ENCODE measurements at places on chromosomes 11 and 22.

DNA sequence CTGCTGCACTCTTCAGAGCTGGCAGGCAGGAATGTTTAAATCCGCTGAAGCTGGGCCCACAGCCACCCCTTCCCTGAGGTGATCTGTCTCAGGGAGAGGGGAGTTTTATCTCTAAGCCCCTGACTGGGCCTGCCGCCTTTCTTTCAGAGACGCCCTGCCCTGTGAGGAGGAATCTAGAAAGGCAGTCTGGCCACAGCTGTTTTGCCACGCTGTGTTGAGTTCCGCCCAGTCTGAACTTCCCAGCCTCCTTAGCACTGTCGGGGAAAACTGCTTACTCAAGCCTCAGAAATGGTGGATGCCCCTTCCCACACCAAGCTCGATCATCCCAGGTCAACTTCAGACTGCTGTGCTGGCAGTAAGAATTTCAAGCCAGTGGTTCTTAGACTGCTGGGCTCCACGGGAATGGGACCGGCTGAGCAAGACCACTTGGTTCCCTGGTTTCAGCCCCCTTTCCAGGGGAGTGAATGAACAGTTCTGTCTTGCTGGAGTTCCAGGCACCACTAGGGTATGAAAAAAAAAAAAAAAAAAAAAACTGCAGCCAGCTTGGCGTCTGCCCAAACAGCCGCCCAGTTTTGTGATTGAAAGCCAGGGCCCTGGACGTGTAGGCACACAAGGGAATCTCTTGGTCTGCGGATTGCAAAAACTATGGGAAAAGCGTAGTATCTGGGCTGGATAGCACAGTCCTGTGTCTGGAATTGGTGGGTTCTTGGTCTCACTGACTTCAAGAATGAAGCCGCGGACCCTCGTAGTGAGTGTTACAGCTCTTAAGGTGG lies 127.4 kb downstream of the SPON1 start:
- no peak for DNase-seq
- no peak overlapping the region for H3K4me3 ChIP-seq
- no peak overlapping the region for H3K27ac ChIP-seq
- H3K4me1 ChIP-seq, result no peaks in the 10 kb centered on the region
- H3K36me3 ChIP-seq, result no peaks in the 10 kb centered on the region

GRCh38 chr11:104442321-104442720 lies 278.4 kb upstream of the PDGFD start:
- no peaks in the 10 kb centered on the region for H3K27me3 ChIP-seq
- no peaks in the 10 kb centered on the region for H3K36me3 ChIP-seq
- no peaks in the 10 kb centered on the region for H3K4me1 ChIP-seq
- no peak overlapping the region for H3K27ac ChIP-seq

DNA sequence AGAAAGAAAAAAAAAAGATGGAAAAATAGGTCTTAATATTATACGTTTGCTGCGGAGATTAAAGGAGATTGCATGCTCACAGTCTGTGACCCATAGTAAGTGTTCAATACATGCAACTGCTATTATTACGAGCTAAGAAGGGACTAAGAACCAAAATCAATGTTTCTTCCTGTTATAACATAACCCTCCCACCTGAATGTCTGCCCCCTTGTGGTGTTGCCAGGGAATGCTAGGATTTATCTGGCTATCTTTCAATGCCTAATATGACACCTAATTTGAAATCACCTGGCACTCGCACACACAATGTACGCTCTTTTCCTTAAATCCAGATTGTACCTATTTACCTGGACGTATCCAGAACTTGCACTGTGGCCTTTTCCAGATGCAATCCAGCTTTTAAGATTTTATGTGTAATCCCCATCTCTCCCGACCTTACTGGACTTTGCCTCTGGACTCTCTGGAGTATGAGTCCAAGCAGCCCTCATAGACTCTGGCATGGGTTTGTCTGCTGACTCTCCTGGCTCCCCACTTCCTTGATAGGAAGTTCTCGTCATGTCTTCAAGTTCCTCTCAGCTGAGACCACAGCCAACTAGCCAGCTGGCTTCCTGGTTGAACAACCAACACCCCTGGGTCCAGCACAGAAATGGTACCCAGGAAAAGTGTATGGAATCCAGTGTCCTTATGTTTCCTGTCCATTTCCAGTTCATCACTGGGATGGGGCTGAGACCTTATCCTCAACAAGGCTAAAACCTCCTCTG lies 151.5 kb downstream of the CCDC34 start:
- H3K27me3 ChIP-seq, result no peaks in the 10 kb centered on the region
- H3K4me3 ChIP-seq, result no peak overlapping the region
- peaks cover 2% of the 10 kb centered on the region for H3K4me1 ChIP-seq
- H3K27ac ChIP-seq, result no peak overlapping the region
- H3K36me3 ChIP-seq, result no peaks in the 10 kb centered on the region
- DNase-seq, result no peak

DNA sequence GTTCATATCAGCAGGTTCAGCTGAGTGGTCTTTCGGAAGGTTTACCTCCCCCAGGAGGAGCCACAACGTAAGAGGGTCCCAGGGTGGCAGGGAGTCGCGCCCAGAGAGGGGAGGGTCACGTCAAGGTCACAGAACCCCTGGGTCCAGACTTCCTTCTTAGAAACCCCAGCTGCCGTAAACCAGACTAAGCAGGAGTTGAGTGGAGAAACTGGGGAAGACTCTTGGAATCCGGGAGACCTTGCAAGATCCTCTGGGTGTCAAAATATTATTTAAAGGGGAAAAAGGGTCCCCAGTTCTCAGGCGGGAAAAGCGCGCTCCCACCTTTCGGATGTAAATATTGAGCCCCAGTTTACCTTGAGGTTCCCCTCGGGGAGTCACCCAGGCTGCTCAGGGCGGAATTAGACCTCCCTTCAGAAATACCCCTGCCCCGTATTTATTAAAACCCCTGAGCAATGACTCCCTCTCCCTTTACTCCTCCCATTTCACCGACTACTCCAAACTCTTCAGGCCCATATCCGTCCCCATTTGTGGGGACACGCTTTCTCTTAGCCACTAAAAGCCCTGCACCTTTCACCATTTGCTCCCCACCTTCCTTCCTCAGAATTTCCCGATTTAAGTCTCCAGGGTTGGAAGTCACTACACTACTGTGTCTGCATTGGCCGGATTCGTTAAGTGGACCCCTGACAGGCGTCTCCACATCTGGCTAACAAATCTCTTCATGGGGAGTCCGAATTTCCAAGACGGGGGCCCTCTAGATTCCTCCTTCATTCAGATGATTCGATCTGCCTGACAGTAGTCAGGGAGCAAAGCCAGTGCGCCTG lies 4.2 kb downstream of the SLC17A6 start:
- no peak overlapping the region for H3K27ac ChIP-seq
- peak overlapping the region; percentile 12 for H3K4me3 ChIP-seq
- no peaks in the 10 kb centered on the region for H3K4me1 ChIP-seq
- DNase-seq, result no peak

DNA sequence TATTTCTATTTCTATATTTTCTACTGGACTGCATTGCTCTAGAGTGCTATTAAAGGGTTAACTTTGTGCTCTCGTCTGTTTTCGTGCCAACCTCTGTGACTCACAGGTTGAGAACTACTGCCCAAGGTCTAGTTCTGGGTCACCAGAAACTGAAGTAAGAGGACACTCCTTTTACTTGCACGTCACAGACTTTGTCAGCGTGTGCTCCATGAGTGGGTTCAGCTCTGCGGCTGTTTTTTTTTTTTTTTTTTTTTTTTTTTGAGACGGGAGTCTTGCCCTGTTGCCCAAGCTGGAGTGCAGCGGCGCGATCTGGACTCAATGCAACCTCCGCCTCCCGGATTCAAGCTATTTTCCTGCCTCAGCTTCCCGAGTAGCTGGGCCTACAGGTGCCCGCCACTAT lies 49.8 kb downstream of the CLMP start:
- no peak overlapping the region for H3K27ac ChIP-seq
- no peaks in the 10 kb centered on the region for H3K27me3 ChIP-seq
- no peak for DNase-seq
- no peaks in the 10 kb centered on the region for H3K36me3 ChIP-seq

- DNase-seq, result no peak
- H3K27me3 ChIP-seq, result no peaks in the 10 kb centered on the region
- no peaks in the 10 kb centered on the region for H3K4me1 ChIP-seq
- no peak overlapping the region for H3K27ac ChIP-seq
Observed at GRCh38 chr11:14541192-14541947, 21.2 kb upstream of the PSMA1 start.

GRCh38 chr22:20026204-20026908 lies 5.4 kb downstream of the TANGO2 start:
- no peak overlapping the region for H3K27ac ChIP-seq
- H3K36me3 ChIP-seq, result no peaks in the 10 kb centered on the region
- H3K27me3 ChIP-seq, result no peaks in the 10 kb centered on the region
- no peak for DNase-seq
- H3K4me1 ChIP-seq, result peaks cover 3% of the 10 kb centered on the region

DNA sequence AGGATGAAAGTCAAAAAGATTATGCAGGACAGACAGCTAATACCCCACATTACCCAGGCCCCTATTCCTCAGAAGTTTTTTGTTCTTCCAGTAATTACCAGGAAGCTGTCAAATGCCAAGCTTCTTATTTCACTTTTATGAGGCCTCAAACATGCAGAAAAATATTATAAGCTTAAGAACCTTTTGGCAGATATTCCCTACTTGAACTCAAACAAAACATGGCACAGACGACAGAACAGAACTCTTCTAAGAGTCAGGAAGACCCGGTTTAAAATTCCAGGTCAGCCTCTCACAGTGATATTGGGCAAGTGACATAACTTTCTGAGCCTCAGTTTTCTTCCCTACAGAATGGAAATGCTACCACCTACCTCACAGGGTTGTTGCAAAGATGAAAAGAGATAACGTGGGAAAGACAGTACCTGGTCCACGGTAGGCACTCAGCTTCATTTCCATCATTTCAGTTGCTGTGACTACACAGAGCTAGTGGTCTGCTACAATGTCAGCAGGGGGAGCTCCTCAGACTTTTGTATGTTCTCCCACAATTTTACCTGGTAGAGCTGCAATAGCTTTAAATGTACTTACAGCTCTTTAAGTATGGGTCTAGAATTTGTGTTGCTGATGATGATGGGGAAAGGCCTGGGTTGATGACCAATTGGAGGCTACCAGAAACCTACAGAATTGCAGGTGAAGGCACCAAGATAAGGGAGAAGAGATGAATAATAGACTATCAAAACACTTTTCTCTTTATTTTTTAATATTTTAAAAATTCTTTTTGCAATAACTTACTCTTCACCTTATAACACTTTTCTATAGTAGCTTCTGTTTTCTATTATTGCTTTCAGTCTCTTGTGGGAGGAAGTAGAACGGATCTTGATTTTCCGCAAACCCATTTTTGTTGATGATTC lies 98.3 kb upstream of the CHRM4 start:
- H3K36me3 ChIP-seq, result no peaks in the 10 kb centered on the region
- peak; percentile 18 for DNase-seq
- H3K4me3 ChIP-seq, result no peak overlapping the region
- H3K27ac ChIP-seq, result no peak overlapping the region

GRCh38 chr11:118042796-118043195 lies 34.1 kb upstream of the TMPRSS4 start:
- no peaks in the 10 kb centered on the region for H3K36me3 ChIP-seq
- no peaks in the 10 kb centered on the region for H3K4me1 ChIP-seq
- DNase-seq, result no peak
- no peak overlapping the region for H3K27ac ChIP-seq

- no peaks in the 10 kb centered on the region for H3K27me3 ChIP-seq
- no peaks in the 10 kb centered on the region for H3K36me3 ChIP-seq
- no peak overlapping the region for H3K27ac ChIP-seq
- no peak for DNase-seq
Observed at GRCh38 chr11:2737866-2738265, 38.1 kb upstream of the KCNQ1OT1 start.

DNA sequence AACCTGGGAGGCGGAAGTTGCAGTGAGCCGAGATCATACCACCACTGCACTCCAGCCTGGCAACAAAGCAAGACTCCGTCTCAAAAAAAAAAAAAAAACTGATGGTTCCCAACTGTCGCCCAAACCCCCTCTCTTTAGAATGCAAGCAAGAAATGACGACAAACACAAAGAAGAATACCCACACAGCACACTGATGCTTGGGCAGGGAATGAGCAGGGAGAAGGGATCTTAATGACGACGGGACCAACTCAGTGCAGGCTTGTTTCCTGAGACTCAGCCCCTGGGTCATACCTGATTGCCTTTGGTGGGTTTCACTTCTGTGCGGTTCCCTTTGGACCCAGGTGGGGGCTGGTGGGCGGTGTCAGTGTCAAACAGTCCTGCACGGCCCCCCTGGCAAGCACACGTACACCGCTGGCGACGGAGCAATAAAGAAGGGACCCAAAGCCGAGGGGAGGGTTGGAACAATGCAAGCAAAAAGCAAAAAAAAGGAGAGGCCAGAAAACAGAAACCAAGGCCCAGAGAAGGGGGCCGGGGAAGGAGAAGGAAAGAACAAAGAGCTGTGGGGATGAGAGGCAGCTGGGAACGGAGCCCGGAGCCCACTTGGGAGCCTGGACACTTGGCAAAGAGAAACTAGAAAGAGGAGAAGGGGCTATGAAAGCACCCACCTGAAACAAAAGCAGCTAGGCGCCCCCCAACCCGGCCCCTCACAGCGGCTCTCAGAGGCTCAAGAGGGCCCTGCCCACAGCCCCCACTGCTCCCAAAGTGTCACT lies 99.6 kb downstream of the CELSR1 start:
- no peaks in the 10 kb centered on the region for H3K36me3 ChIP-seq
- no peak for DNase-seq
- no peaks in the 10 kb centered on the region for H3K27me3 ChIP-seq
- H3K4me3 ChIP-seq, result no peak overlapping the region
- peaks cover 1% of the 10 kb centered on the region for H3K4me1 ChIP-seq
- no peak overlapping the region for H3K27ac ChIP-seq

DNA sequence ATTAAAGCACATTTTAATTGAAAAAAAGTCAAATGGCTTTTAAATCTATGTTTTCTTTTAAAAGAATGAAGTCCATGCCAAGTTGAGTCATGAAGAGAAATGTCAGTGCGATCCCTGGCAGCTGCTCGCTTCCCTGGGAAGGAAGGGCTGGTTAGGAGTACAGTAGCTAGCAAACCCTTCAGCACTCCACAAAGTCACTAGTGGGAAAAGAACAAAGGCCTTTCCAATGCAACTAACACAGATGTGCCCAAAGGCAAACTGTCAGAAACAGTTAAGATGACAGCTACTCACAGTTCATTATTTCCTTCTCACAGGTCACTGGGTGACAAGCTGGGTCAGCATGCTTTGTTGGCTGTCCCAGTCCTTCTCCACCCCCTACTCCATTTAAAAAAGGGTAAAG lies 308.7 kb downstream of the DCDC1 start:
- H3K27me3 ChIP-seq, result no peaks in the 10 kb centered on the region
- H3K36me3 ChIP-seq, result no peaks in the 10 kb centered on the region
- H3K27ac ChIP-seq, result no peak overlapping the region
- no peak for DNase-seq

GRCh38 chr11:48169717-48170116 lies 46.9 kb upstream of the OR4B1 start:
- H3K4me3 ChIP-seq, result no peak overlapping the region
- H3K4me1 ChIP-seq, result no peaks in the 10 kb centered on the region
- no peak for DNase-seq

All from iPS DF 6.9 (cell line).